ENCODE measurements at places on chromosomes 16 and 17.

DNA sequence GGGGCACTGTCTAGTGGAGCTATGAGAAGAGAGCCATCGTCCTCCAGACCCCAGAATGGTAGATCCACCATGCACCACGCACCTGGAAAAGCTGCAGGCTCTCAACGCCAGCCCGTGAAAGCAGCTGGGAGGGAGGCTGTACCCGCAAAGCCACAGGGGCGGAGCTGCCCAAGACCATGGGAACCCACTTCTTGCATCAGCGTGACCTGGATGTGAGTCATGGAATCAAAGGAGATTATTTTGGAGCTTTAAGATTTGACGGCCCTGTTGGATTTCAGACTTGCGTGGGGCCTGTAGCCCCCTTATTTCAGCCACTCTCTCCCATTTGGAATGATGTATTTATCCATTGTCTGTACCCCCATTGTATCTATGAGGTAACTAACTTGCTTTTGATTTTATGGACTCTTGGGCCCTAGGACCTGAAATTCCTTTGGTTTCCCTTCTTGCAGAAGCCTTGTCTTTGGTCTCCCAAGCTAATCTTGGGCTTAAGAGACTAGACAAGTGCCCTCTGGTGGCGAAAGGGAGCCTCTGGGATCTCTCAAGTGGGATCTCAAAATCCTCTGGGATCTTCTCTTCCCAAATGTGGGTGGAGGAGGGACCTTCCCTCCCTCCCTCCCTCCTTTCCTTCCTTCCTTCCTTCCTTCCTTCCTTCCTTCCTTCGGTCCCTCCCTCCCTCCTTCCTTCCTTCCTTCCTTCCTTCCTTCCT lies 58.2 kb upstream of the HAPSTR1 start:
- DNase-seq, result no peak

DNA sequence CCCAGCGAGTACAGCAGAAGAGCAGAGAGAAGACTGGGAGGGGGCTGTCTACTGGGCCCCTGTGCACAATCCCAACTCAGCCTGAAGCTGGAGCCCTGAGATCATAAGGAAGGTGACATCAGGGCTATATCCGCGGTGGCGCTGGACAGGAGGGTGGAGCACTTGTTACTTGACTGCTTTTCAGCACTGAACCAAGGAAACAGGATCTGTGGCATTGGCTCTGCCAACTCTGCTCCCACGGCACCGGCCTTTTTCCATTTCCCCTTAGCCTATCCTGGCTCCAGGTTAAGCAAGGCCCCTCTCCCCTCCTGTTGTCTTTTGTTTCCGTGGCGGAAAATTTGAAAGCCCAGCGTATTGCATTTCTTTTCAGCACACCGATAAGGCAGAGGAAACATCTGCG lies 125.0 kb upstream of the IRX3 start:
- DNase-seq, result no peak

DNA sequence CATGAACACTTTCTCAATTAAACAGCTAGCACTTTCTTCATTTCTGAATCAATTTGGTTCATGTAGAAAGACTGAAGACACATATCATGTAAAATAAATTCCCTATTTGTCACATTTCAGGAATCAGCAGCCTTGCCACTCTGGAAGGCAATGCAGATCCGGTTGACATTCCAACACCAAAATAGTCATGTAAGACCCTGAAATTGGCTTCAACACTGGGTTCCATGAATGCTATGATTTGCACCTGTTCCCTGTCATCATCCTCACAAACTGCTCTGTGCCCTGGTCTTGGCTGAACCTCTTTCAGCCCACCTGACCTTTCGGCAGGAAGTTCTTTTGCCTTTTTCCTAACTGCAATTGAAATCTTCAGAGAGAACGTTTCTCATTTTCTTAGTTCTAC lies 156.9 kb downstream of the CDH8 start:
- no peak for DNase-seq

- no peak for DNase-seq
Measured at GRCh38 chr17:20998571-20999043, 44.2 kb downstream of the USP22 start.

GRCh38 chr16:4313563-4314531 lies 2.0 kb upstream of the GLIS2 start:
- no peak for DNase-seq

DNA sequence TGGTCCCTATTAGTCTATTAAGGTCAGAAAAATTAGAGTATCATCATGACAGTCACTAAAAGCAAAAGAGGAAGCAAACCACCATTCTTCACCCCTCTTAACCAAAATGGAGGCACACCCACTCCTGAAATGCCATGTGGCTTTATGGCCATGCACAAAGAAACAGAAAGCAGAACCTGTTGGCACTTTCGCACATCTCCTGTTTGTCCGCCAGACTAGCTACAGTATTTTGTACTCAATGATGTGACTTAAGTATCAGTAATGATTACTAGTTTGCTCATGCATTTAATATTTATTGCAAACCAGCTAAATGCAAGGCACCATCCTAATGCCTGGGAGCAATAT lies 70.2 kb upstream of the GNAO1 start:
- DNase-seq, result no peak

Data from omental fat pad (tissue), 4 donors.